ENCODE measurements at places on chromosomes 11 and 22.

DNA sequence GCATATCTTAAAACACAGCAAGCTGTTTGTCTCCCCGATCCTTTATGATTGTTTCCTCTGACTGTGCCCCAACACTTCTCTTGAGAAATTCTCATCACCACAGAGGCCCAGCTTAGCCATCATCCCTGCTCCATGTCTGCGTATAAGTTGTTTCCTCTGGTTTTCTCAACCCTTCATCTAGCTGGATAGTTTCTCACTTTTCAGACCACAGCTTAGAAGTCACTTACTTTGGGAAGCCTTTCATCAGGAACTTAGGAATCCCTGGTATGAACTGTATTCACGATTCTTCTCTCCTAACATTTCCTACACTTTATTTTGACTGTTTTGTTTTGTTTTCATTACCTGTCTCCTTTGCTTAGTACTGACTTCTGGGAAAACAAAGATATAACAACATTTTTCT is 295.2 kb downstream of the GUCY1A2 start:
- no peak for DNase-seq

DNA sequence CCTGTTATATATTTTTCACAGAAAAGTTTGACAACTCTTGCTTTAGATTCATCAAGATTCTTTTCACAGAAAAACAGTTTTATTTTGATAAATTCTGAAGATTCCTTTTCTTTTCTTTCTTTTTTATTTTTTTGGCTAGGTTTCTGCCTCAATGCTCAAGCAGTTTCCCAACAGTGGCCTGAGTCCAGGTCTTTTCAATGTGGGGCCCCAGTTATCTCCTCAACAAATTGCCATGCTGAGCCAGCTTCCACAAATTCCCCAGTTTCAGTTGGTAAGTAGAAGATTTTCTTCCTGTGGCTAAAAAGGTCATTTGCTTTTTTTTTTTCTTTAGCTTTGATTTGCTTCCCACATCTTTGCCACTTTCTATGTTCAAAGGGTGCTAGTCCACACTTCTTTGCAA is 46.0 kb upstream of the ADSL start:
- DNase-seq = no peak

GRCh38 chr11:1707751-1708150 is 10.8 kb downstream of the KRTAP5-6 start:
- no peak for DNase-seq

GRCh38 chr11:105468154-105468553 is 141.7 kb upstream of the GRIA4 start:
- DNase-seq = no peak

- no peak for DNase-seq
These were observed 157.2 kb downstream of the ATG16L2 start for GRCh38 chr11:72971192-72971967.

GRCh38 chr11:62922189-62922589 is 1.0 kb upstream of the CHRM1 start:
- DNase-seq = no peak

GRCh38 chr11:116888884-116889549 is 51.6 kb upstream of the APOA1 start:
- no peak for DNase-seq
